ENCODE measurements at places on chromosomes 3 and 15. TPM values are rescaled to one million over a fixed set of nuclear protein-coding genes. Genes with fewer than 3 reads are reported as not detected.

Gene GOLGA8S
- total RNA-seq, result 0.10 TPM

Gene SAXO2
- total RNA-seq, result under 0.01 TPM

Gene CCNB2
- 2.0 TPM for total RNA-seq

Gene PLA2G4D
- not detected for total RNA-seq

Gene SERPINI2
- not detected for total RNA-seq

Gene LMAN1L
- not detected for total RNA-seq

Gene TMC3
- not detected for total RNA-seq

Gene OXNAD1
- total RNA-seq, result 18.5 TPM

Gene TGM5
- total RNA-seq, result 0.25 TPM

Gene GOLGA6L4
- 2.2 TPM for total RNA-seq

Gene ACTC1
- total RNA-seq, result not detected

Gene DUOXA2
- not detected for total RNA-seq

Gene CPNE9
- not detected for total RNA-seq
